Naive thymus-derived CD8-positive, alpha-beta T cell (primary cell): ENCODE measurements at places on chromosomes 1 and 21. TPM values are rescaled to one million over a fixed set of nuclear protein-coding genes. Genes with fewer than 3 reads are reported as not detected.

DNA sequence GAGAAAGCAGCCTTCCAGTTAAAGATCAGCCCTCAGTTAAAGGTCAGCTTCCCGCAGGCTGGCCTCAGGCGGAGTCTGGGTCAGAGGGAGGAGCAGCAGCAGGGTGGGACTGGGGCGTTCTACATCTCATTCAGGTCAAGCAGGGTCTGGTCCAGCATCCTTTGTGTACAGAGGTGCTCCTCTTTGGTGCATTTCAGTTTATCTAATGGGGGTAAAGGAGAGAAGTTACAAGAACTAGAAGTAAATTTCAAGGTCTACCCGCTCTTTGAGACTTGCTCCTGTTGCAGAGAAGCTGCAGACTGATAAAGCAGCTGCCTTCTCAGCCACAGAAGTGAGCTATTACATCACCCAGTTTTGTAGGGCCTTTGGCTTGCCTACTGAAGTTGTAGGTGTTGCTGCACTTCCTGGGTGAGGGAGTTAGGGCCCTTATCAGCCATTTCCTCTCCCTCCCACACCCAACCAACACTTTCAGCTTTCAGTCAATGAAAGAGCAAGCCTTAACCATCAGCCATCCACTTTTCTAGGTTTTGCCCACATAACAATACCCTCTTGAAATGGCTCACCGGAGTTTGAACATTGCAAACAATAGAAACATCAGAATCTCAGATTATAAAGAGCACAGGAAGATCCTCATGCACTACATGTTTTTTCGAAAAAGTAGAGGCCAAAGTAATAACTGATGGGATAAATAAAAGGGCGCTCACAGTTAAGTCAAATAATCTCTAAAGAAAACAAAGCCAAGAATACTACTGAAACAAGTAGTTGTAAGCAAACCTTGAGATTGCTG lies 2.8 kb upstream of the NUP210L start:
- peaks cover 64% of the 10 kb centered on the region for H3K4me1 ChIP-seq
- peak overlapping the region; percentile 94 for H3K27ac ChIP-seq
- H3K36me3 ChIP-seq = peaks cover 14% of the 10 kb centered on the region
- peak overlapping the region; percentile 79 for H3K4me3 ChIP-seq
- DNase-seq = peak; percentile 75

DNA sequence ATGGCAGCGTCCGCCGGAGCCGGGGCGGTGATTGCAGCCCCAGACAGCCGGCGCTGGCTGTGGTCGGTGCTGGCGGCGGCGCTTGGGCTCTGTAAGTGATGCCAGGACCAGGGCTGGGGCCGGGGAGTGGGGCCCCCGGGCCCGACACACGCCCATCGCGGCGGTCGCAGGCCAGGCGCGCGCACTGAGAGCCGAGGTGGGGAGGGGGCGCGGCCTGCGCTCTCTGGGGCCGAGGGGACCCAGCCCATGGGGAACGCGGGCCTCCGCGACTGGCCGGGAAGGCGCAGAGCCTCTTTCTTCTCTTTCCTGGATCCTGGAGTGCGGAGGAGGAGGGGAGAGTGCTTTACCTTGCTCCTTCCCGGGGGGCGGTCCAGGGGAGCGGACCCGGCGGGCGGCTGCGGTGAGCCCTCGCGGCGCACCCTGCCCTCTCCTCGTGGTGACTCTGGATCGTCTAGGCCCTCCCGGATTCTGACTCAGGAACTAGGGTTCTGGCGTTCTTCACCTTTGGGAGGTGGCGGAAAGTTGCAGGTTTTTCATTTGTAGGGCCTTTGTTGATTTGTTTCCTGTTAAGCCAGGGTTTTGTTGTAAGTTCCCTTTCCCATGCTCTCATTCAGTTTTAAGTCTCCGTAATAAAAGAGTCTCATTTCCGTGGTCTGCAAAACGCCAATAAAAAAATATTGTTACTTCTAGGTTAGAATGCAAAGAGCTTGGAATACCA lies 529 bp downstream of the MPZL1 start:
- DNase-seq = no peak
- H3K4me3 ChIP-seq = peak overlapping the region; percentile 98

GRCh38 chr1:206748348-206749030 lies 22.1 kb upstream of the IL19 start:
- H3K4me1 ChIP-seq = peaks cover 18% of the 10 kb centered on the region
- peak overlapping the region; percentile 26 for H3K27ac ChIP-seq
- no peaks in the 10 kb centered on the region for H3K36me3 ChIP-seq
- no peaks in the 10 kb centered on the region for H3K27me3 ChIP-seq

- H3K27ac ChIP-seq = no peak overlapping the region
- peaks cover 5% of the 10 kb centered on the region for H3K36me3 ChIP-seq
- no peaks in the 10 kb centered on the region for H3K4me1 ChIP-seq
- DNase-seq = no peak
Measured at GRCh38 chr1:247576514-247576913, 11.6 kb upstream of the OR2G2 start.

DNA sequence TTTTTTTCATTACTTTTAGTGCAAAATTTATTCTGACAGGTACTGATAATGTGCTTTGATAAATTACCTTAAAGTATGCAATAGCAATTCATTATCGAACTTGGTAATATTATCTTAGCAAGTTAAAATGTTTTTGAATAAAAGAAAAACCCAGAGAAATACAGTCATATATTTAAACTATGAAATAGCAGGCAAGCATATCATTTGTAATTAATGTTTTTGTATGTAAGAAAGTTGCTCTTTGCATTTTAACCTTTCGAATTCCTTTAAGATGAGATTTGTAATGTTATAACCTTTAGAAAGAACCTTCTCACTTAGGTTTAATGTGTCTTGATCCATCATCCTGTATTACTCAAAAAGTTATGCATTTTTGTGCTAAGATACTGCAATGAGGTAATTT lies 585.6 kb downstream of the PTBP2 start:
- H3K36me3 ChIP-seq = peaks cover 46% of the 10 kb centered on the region
- no peaks in the 10 kb centered on the region for H3K27me3 ChIP-seq
- no peak for DNase-seq
- no peak overlapping the region for H3K27ac ChIP-seq

Gene KRTAP11-1
- not detected for polyA plus RNA-seq

Gene PCP4L1
- polyA plus RNA-seq = not detected

Gene NBPF11
- 1.1 TPM for polyA plus RNA-seq
